ENCODE measurements at places on chromosomes 12 and 14. TPM values are rescaled to one million over a fixed set of nuclear protein-coding genes. Genes with fewer than 3 reads are reported as not detected.

The PGAM5 gene
- polyA plus RNA-seq, result 8.9 TPM

The KRT83 gene
- not detected for polyA plus RNA-seq

The TRIM9 gene
- polyA plus RNA-seq, result 0.02 TPM

The FAM181A gene
- polyA plus RNA-seq, result not detected

The SMOC1 gene
- 21.9 TPM for polyA plus RNA-seq

The ZNF140 gene
- polyA plus RNA-seq, result 17.6 TPM

The CLEC4E gene
- not detected for polyA plus RNA-seq

The TMEM260 gene
- polyA plus RNA-seq, result 13.8 TPM

The SMIM41 gene
- not detected for polyA plus RNA-seq

The ITGA7 gene
- 12.2 TPM for polyA plus RNA-seq

The FAIM2 gene
- 9.1 TPM for polyA plus RNA-seq

The CLEC12A gene
- not detected for polyA plus RNA-seq

The RIMKLB gene
- polyA plus RNA-seq, result 22.0 TPM

The KRT7 gene
- 1.0 TPM for polyA plus RNA-seq

The TEAD4 gene
- polyA plus RNA-seq, result 10.3 TPM
